GM23338 (cell line): ENCODE measurements at places on chromosomes 12 and 14. TPM values are rescaled to one million over a fixed set of nuclear protein-coding genes. Genes with fewer than 3 reads are reported as not detected.
A peak's percentile ranks its signal among the peaks of the same experiment; 100 is the strongest.

DNA sequence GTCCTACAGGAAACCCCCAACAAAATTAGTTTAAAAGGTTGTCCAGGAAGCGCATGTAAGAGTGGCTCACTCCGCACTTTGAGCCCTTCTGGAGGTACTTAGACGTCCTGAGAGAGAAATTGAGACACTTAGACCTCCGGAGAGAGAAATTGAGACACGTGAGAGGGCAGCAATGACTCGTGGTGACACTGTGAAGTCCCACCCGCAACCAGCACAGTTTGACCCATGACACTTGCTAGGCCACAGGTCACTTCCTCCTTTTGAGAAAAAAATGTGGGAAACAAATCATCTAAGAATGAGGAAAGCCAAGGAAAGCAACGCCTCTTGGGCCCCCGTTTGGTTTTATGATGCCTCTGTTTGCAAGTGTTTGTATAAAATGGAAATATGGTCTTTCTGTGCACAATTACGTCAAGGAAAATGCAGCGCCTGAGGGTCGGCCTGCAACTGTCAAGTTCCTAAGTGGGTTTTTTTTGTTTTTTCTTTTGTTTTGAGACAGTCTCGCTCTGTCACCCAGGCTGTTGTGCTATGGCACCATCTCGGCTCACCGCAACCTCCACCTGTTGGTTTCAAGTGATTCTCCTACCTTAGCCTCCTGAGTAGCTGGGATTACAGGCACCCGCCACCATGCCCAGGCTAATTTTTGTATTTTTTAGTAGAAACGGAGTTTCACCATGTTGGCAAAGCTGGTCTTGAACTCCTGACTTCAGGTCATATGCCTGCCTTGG is 13.6 kb upstream of the CDCA4 start:
- H3K4me1 ChIP-seq = peaks cover 11% of the 10 kb centered on the region
- no peak for DNase-seq
- no peak overlapping the region for H3K27ac ChIP-seq
- H3K4me3 ChIP-seq = peak overlapping the region; percentile 64; the same call in 1 of the 2 replicates

DNA sequence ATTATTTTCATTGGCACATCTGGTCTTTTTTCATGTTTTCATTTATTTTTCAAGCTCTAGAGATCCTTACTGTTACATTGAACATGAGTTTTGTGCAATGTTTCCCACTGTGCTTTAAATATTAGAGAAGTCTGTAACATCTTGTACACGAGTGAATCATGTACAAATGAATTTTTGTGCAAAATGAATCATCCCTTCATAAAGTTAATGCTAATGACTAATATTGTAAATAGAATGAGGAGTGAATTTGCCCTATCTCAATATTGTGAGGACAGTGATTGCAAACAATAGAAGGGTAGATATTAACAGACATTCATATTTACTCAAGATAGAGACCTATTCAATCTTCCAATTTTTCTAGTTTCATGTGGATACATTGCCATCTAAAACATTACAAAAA is 463.3 kb upstream of the FOXG1 start:
- no peak overlapping the region for H3K4me3 ChIP-seq
- H3K4me1 ChIP-seq = no peaks in the 10 kb centered on the region
- no peak for DNase-seq

GRCh38 chr12:53588123-53588522 is 38.1 kb downstream of the ATF7 start:
- peaks cover 7% of the 10 kb centered on the region; the same call in 1 of the 2 replicates for H3K4me1 ChIP-seq
- no peak overlapping the region for H3K27ac ChIP-seq
- no peaks in the 10 kb centered on the region for H3K27me3 ChIP-seq
- DNase-seq = no peak
- H3K36me3 ChIP-seq = no peaks in the 10 kb centered on the region

- no peaks in the 10 kb centered on the region; the same call in 1 of the 2 replicates for H3K4me1 ChIP-seq
- no peak overlapping the region for H3K27ac ChIP-seq
- peak overlapping the region; percentile 83 for H3K4me3 ChIP-seq
- H3K36me3 ChIP-seq = no peaks in the 10 kb centered on the region
- DNase-seq = peak; percentile 31
- H3K27me3 ChIP-seq = peaks cover 55% of the 10 kb centered on the region
Observed at GRCh38 chr14:67514203-67514607, 18.9 kb upstream of the PLEKHH1 start.

DNA sequence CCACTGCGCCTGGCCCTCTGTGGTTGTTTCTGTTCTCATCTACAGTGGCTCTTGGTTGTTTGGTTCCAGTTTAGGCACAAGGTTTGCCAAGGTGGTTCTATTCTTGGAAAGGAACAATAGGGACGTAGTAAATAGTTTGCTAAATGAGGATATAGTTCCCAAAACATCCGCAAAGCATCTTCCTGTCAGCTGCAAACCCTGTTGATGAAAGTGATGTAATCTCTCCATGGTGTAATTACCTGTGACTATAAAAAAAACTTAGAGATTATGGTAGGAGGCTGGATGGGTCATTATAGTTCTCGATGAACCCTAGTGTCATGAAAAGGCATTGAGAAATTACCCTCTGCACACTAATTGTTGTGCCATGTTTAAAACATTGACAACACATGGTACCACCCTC is 52.9 kb downstream of the SUSD6 start:
- H3K27me3 ChIP-seq = no peaks in the 10 kb centered on the region
- DNase-seq = no peak
- H3K27ac ChIP-seq = no peak overlapping the region
- H3K4me1 ChIP-seq = peaks cover 18% of the 10 kb centered on the region

GRCh38 chr14:52840877-52841276 is 49.5 kb upstream of the GNPNAT1 start:
- H3K4me3 ChIP-seq = no peak overlapping the region
- DNase-seq = no peak
- H3K27ac ChIP-seq = no peak overlapping the region
- H3K27me3 ChIP-seq = no peaks in the 10 kb centered on the region

DNA sequence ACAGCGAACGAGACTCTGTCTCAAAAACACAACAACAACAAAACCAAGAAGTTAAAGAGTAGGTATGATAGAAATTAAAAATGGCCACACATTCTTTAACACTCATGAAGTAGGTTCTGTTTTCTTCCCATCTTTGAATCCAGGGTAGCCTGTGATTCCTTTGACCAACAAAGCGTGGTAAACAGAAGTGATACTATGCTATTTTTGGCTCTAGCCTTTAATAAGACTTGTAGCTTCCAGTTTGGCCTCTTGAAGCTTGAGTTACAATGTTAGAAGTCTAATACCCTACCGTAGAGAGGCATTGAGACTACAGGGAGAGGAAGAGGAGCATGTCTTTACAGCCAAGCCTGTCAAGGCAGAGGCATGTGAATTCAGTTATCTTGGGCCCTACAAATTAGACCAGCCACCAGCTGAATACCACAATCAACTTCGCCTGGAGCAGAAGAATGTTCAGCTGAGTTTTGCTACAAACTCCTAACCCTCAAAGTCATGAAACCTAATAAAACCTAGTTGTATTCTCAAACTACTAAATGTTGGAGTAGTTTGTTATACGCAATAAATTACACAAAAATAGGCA is 4.9 kb upstream of the NEMF start:
- no peaks in the 10 kb centered on the region for H3K36me3 ChIP-seq
- no peaks in the 10 kb centered on the region for H3K27me3 ChIP-seq
- no peaks in the 10 kb centered on the region for H3K4me1 ChIP-seq

DNA sequence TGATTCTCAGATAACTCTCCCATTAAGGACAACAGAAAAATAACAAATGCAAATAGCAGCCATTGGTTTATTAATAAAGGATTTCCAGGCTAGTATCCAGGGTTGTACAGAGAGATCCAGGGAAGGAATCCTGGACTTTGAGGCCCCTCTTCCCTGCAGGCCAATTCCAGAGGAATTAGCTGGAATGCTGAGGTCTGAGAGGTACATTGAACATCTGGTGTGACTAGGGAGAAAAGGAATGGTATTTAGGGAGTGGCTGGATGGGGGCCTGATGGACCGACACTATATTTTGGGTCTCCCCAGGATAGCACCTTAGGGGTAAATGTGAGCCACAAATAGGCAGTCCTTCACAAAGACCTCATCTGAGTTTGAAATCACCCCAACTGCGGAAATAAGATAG is 924.5 kb downstream of the AACS start:
- no peak for DNase-seq
- H3K4me3 ChIP-seq = no peak overlapping the region
- no peak overlapping the region for H3K27ac ChIP-seq

GRCh38 chr12:124568431-124569374 is 1.3 kb upstream of the NCOR2 start:
- no peaks in the 10 kb centered on the region for H3K27me3 ChIP-seq
- H3K27ac ChIP-seq = peak overlapping the region; percentile 51; the same call in 1 of the 2 replicates
- peaks cover 34% of the 10 kb centered on the region for H3K4me1 ChIP-seq
- peak overlapping the region; percentile 84 for H3K4me3 ChIP-seq
- H3K36me3 ChIP-seq = no peaks in the 10 kb centered on the region
- peak; percentile 71 for DNase-seq

Gene CD4
- 1.5 and 2.2 TPM in 2 replicates for total RNA-seq

Gene AKAP6
- total RNA-seq = 0.38 and 0.43 TPM in 2 replicates

Gene SLC17A8
- 0.24 TPM in 1 of 2 replicates, not detected in the other for total RNA-seq
